Tibial nerve (tissue), 4 donors: ENCODE measurements at places on chromosomes 7 and 10. TPM values are rescaled to one million over a fixed set of nuclear protein-coding genes. Genes with fewer than 3 reads are reported as not detected.

DNA sequence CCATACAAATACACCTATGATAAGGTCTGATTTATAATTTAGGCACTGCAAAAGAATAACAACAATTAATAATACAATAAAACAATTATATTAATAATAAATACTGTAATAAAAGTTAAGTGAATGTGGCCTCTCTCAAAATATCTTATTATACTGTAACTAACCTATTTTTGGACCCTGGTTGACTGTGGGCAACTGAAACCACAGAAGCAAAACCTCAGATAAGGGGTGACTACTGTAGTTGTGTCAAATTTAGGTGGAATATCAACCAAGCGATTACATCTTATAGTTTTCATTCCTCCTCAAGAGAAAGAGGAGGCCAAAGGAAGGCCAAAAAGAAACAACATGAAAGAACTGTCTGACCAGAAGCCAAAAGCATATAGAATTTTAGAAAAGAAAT, 103.9 kb downstream of the SKAP2 start:
- no peak for DNase-seq

GRCh38 chr7:80444811-80445210, 67.1 kb downstream of the GNAT3 start:
- no peak for DNase-seq

GRCh38 chr7:19097165-19098055, 20.0 kb downstream of the TWIST1 start:
- no peak for DNase-seq

DNA sequence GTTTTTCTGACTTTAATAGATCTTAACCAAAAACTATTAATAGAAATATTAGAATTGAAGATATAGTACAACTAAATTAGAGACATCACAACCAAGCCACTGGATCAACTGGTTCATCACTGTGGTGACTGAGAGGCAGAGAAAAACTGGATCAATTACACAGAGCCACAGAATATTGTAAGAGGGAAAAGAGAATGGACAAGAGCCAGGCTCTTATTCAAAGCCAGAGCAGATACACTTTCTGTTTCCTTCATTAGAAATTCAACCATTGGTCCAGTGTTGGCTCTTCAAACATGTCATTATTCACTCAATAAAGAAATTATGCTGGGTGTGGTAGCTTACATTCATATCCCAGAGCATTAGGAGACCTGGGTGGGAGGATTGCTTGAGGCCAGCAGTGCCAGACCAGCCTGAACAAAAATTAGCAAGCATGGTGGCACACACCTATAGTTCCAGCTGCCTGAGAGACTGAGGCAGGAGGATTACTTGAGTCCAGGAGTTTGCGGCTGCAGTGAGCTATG, 295.1 kb downstream of the NEBL start:
- no peak for DNase-seq

DNA sequence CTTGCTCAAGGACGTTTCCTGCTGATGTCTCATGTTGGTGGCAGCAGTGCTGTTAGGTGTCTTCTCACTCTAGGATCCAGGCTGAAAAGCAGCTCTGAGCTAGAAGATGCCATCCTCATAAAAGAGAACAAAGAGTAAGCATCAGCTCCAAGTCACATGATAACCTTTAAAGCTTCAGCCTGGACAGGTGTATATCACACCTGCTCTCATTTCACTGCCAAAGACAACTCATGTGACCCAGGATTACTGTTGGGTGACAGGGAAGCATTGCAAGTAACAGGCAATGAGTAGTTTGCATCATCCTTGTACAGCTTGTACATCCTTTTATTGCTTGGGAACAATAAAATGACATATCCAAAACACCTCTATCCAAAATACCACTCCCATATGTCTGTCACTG, 423.4 kb upstream of the DPP6 start:
- no peak for DNase-seq

- DNase-seq: no peak
Observed at GRCh38 chr7:2613098-2613930, 18.5 kb upstream of the TTYH3 start.

DNA sequence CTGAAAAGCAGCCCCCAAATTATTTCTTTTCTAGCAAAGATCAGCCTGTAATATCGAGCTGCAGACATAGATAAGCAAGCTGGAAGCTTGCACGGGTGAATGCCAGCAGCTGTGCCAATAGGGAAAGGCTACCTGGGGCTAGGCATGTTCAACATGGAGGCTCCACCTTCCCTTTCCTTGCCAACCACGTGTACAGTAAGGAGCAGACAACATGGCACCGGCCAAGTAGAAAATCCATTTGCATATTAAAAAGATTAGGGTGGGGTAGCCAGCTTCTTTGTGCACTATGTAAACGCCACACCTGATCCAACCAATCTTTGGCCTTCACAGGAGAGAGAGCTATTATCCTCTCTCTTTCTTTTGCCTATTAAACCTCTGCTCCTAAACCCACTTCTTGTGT, 56.7 kb upstream of the SEPHS1 start:
- no peak for DNase-seq

- no peak for DNase-seq
Observed at GRCh38 chr10:110781139-110781538, 90.6 kb upstream of the PDCD4 start.

DNA sequence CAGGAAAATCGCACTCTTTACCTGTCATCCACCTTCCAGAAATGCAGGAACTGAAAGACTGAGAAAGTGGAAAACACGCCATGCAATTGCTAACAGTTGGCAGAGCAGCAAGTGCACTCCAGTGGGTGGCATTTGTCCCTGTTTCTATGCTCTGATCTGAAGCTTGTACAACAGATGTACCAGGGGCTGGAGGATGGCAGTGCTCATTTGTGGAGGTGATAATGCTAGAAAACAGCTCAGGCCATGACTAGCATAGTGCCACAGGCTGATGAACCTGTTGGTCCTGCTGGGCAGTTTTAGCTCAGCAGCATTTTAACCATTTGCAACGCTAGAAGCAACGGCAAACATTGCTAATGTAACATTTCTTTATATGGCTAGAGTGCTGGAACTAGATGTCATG, 199.9 kb upstream of the NRP1 start:
- DNase-seq: no peak

DNA sequence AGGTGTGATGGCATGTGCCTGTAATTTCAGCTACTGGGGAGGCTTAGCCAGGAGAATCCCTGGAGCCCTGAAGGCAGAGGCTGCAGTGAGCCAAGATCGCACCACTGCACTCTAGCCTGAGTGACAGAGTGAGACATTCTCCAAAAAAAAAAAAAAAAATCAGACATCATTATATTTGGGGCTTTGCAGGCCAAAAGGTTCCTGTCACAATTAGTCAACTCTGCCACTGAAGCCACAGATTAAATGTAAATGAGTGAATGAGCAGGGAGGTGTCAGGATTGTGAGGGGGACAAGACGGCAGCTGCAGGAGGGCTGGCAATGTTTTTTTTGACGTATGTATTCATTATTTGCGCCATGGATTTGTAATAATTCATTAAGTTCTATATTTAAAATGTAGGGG, 3.3 kb downstream of the ZNF33B start:
- no peak for DNase-seq

- DNase-seq: no peak
Observed at GRCh38 chr7:131861620-131862346, 305.4 kb upstream of the PODXL start.

- no peak for DNase-seq
Observed at GRCh38 chr7:2123360-2123759, 109.4 kb downstream of the MAD1L1 start.

DNA sequence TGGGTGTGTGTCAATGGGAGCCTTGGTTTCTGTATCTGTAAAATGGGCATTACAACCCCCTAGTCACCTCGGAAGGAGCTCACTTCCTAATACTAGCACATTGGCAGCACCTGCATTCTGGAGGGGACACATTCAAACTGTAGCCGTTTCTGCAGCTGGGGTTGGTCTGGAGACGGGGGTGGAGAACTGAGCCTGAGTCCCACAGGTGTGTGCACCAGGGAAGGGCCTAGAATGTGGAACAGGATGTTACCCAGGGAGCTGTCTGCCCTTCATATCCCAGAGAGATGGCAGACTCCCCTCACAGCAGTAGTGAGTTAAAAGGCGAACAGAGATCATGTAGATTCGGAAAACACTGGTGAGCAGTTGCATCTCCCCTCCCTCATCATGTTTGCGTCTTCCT, 272.8 kb upstream of the ZNF32 start:
- DNase-seq: no peak

DNA sequence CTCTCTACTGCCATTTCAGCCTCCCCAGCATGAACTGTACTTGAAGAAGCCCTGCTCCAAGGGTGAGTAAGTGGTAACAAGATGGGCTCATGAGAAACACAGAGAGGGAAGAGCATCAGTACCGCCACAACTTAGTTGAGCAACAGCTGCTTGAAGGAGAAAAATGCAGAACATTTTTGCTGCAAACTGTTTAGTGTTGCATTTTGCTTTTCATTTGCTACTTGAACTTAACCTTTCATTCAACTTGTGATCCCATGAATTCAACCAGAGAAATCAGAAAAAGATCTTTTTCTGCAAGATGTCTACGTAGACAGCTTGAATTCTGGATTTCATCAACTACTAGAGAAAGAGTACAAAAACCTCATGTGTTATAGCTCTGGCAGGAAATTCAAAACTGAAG, 40.7 kb downstream of the ANK3 start:
- no peak for DNase-seq

GRCh38 chr7:90945104-90945787, 319.0 kb upstream of the FZD1 start:
- DNase-seq: peak; percentile 63

GRCh38 chr10:6039711-6040110, 22.5 kb downstream of the IL2RA start:
- no peak for DNase-seq

DNA sequence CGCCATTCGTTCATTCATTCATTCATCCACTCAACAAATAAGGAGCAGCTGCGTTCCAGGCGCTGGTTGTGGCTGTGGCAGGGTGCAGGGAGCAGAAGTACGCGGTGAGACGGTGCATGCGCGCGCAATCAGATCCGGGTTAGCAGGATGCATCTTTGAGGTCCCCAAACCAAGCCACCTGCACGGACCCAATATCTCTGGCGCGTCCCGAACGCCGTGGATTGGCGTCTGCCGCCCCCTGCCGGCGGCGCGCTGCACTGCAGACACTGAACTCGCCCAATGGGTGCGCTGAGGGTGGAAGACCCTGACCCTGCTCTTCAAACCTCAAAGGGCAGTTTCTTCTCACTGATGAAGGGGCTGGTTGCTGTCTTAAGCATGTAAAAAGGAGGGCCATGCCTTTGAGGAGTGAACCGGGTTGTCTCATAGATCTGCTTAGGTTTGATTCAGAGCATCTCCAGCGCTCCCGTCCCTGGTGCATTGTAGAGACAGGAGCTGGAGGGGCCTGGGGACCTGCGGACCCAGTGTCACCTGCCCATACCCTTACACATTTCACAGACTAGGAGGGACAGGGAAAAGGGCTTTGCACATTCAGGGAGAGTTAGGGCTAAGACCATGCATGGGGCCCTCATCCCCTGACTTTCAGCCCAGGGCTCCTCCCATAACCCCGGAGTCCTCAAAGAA, 102.5 kb downstream of the RAMP3 start:
- peak; percentile 27 for DNase-seq

- no peak for DNase-seq
Observed at GRCh38 chr10:1344846-1345245, 288.7 kb downstream of the WDR37 start.

DNA sequence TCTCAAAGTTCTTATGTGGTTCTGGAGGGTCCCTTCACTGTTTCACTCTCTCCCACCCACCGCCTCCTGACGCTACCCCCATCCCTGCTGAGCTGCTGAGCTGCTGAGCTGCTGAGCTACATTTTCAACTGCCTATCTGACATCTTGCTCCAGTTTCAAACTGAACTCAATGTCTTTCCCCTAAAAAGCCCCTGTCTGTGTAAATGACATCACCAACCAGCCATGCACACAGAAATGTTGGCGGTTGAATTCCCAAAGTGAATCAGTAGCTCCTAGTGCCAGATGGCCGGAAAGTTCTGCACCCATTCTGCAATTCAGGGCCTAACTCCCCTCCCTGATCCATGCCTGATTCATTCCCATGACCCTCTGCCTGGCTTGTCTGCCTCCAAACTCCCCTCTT, 71.2 kb downstream of the WNT2 start:
- no peak for DNase-seq

- DNase-seq: no peak
Observed at GRCh38 chr7:128136215-128136597, 104.9 kb upstream of the LEP start.

DNA sequence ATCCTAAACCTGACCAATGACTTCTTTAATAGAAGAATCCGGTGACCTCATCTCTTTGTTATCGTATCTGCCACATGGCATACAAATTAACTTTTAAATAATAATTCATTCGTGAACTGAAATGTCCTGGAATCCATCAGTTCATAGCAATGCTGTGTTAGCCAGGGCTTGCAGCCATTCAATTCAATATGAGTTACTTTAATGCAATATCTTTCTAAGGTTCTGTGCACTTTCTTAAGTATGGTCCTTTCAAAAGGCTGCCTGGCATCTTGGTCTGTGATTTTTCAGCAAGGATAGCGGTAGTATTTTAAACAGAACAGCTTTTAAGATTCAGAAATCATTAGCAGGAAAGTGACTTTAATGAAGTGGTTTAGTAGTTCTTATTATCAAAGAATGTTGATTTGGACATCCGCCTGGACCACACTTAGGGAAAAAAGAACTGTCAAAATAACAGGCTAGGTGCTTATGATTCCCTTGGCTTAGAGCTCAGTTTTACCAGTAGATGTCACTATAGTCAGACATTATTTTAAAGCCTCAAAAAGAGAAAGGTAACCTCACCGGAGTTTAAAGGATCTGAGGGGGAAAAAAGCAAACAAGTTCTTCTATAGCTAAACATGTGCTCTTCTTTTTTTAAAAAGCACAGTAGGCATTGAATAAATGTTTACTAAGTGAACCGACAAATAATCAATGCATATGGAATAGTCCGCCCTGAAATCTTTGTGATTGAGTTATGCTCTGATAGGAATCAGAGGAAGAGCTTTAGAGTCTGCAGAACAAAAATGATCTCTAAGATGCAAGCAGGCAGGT, 22.7 kb downstream of the SLC35G1 start:
- DNase-seq: no peak

- DNase-seq: no peak
Observed at GRCh38 chr10:112082120-112082519, 101.4 kb downstream of the GPAM start.

Gene TMUB1
- 24.3 TPM for total RNA-seq

Gene EFCAB10
- not detected for total RNA-seq

Gene CLIP2
- 46.0 TPM for total RNA-seq

Gene HYAL4
- total RNA-seq: not detected

Gene LLCFC1
- not detected for total RNA-seq

Gene MRPS16
- total RNA-seq: 32.0 TPM

Gene C10orf105
- 0.22 TPM for total RNA-seq

Gene ZNF273
- total RNA-seq: 19.8 TPM

Gene SPDYE11
- total RNA-seq: not detected

Gene ITPRID1
- not detected for total RNA-seq

Gene THSD7A
- total RNA-seq: 16.5 TPM

Gene KCNH2
- 9.0 TPM for total RNA-seq

Gene TMEM26
- total RNA-seq: 0.22 TPM
